ENCODE measurements at places on chromosomes 5 and 9.
A peak's percentile ranks its signal among the peaks of the same experiment; 100 is the strongest.

DNA sequence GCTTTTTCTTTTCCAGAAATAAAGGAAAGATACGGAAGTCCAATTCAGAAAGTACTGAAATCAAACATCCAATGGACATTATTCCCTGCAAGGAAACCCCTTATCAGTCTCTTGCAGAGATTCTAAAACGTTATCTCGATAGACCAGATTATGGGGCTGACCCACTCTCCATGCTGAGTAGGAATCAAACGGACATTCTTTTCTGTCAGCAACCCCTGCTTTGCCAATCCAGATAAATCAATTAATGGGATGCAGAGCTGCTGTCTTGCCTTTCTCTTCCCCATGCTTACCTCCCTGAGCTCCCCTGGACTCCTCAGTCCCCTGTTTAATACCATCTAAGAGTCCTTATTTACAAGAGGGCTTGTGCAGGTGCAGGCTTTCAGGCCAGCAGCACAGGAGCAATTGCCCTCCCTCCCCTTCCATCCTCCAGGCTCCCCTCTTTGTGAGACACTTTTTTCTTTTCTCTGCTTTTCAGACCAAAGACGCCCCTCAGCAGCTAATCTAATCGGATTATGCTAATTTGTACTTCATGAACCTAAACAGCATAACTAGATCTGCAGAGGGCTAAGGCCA is 14.2 kb downstream of the TAL2 start:
- DNase-seq, result no peak

- DNase-seq, result no peak
These were observed 12.0 kb downstream of the FOXD1 start for GRCh38 chr5:73436535-73437100.

DNA sequence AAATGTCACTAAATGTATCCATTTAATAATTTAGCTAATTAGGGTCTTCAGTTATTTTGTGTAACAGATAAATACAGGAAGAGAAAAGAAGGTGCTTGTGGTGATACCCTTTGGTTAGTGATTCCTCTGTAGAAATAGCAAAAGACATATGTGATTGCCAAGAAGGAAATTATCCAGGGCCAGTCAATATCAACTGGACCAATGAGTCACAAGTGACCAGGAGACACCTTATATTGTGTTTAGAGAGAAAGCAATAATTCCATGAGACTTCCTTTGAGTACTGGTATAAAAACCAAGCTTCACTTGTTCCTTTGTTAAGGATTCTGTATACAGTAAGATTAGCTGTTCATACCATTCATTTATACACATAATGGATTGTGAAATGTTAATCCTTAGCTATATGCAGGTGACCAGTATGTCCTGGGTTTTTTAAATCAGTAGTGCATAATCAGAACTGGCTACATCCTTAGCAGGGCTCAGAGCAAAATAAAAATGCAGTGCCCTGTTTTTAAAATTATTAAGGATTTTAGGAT is 11.7 kb upstream of the F2R start:
- no peak for DNase-seq

DNA sequence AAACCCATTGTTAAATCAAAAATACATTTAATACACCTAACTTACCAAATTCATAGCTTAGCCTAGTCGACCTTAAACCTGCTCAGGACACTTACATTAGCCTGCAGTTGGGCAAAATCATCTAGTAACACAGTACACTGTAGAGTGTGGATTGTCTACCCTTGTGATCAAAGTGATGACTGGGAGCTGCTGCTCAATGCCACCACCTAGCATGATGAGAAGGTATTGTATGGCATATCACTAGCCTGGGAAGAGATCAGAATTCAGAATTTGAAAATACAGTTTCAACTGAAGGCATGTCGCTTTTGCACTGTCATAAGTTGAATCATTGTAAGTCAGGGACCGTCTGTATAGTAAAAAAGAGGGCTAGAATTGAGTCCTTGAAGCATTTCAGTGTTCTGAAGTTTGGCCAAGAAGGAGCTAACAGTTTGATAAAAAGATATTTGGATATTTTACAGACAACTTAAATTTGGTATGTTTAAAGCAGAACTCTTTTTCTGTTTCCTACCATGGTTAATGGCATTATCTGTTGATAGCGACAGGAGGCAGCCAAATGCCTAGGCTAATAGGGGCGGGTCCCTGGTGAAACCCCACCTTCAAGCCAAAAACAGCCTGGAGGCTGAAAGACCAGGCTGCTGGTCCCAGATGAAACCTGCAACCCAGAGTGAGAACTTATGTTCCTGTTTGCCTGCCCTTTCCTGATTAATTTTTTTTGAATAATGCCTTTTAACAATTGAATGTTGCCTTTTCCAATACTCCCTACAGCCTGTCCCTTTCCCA is 23.0 kb downstream of the SMIM15 start:
- peak; percentile 24 for DNase-seq

Measured in NCI-H446 (cell line).